ENCODE measurements at places on chromosomes 4 and X. TPM values are rescaled to one million over a fixed set of nuclear protein-coding genes. Genes with fewer than 3 reads are reported as not detected.

- no peak overlapping the region for H3K4me3 ChIP-seq
- no peak for DNase-seq
- H3K27me3 ChIP-seq, result no peaks in the 10 kb centered on the region
Observed at GRCh38 chr4:77930154-77930639, 67.6 kb downstream of the MRPL1 start.

DNA sequence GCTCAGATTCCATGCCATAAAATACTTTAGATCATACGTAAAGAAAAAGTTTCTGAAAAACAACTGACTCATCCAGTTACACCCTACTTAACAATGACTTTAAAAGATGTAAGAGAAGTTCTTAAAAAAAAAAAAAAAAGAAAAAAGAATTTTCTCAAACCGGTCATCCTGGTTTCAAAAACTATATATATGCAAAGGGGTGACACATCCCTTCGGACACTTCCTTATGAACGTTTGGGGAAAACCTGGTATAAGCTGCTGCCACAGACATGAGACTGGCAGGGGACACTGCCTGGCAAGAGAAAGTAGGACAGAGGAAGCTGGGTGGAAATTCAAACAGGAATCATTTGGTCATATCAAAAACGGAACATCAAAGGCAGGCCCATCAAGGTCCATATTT lies 81.2 kb upstream of the PRSS48 start:
- H3K36me3 ChIP-seq, result no peaks in the 10 kb centered on the region
- peak overlapping the region; percentile 95 for H3K27ac ChIP-seq
- DNase-seq, result no peak
- H3K4me1 ChIP-seq, result peaks cover 27% of the 10 kb centered on the region
- peak overlapping the region; percentile 39 for H3K4me3 ChIP-seq

DNA sequence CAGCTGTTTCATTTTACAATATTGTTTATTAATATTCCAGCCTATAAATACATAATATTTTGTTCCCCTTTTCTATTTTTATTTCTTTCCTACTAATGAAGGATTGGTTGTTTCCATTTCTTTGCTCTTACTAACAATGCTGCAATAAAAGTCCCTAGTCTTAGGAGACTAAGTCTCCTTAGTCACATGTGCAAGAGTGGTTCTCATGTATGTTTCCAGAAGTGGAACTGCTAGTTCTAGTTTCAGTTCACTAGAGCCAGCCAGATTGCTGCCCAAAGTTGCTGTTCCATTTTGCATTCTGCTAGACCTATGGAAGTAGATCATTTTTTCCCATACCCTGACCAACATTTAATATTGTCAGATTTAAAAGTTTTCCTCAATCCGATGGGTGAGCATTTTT lies 44.3 kb downstream of the CNGA1 start:
- DNase-seq, result no peak
- H3K4me1 ChIP-seq, result no peaks in the 10 kb centered on the region
- no peak overlapping the region for H3K4me3 ChIP-seq

PAGE1 gene
- total RNA-seq, result not detected

BEX1 gene
- 4.4 TPM for total RNA-seq

- no peak overlapping the region for H3K27ac ChIP-seq
- H3K4me3 ChIP-seq, result no peak overlapping the region
- H3K4me1 ChIP-seq, result peaks cover 11% of the 10 kb centered on the region
- no peaks in the 10 kb centered on the region for H3K36me3 ChIP-seq
Observed at GRCh38 chr4:119854364-119854763, 212.3 kb downstream of the MAD2L1 start.

- no peaks in the 10 kb centered on the region for H3K4me1 ChIP-seq
- H3K4me3 ChIP-seq, result no peak overlapping the region
- H3K36me3 ChIP-seq, result no peaks in the 10 kb centered on the region
- H3K27ac ChIP-seq, result no peak overlapping the region
Observed at GRCh38 chrX:112736310-112736709, 56.6 kb upstream of the LHFPL1 start.

All from osteoblast (primary cell).